ENCODE measurements at places on chromosomes 6 and 20.

DNA sequence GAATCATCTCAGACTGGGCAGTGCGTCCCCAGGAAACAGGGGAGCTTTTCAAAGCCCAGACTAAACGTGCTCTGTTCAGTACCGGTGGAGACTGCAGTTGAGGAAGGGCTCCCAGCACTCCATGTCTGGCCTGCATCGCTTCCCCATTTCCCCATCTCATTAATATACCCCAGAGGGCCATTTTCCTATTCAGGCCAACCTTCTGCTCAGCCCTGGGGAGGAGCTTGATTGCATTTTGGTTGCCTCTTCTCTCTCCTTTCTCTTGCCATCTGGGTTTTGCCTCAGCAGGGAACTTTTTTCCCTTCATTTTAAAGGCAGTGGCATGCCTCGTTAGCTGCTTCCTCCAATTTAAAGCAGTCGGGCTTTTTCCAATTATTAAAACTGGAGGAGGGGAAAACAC lies 394.3 kb upstream of the SOX4 start:
- DNase-seq: no peak

DNA sequence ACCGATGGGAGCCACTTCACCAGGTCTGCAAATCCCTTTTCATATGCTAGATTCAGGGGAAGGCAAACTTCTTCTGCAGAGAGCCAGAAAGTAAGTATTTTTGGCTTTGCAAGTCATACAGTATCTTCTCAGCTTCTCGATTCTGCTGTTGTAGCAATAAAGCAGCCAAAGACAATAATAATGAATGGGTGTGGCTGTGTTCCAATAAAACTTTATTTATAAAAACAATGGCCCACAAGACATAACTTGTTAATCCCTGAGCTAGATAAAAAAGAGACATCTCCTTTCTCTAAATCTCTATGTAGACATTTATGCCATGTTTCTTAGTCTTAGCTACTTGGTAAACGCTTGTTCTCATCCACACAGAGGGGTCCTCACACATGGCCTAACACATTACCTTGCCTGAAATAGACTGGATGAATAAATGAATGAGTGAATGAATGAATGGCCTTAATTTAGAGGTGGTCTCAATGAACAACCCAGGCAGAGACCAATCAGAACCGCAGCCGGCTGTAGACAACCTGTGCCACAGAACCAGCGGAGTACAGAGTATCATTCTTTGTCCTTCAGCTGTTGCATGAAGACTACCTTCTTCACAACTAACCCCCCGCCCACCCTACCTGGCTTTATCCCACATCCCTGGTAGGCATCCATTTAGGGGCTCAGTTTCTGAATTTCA lies 13.5 kb upstream of the PREX1 start:
- no peak for DNase-seq

DNA sequence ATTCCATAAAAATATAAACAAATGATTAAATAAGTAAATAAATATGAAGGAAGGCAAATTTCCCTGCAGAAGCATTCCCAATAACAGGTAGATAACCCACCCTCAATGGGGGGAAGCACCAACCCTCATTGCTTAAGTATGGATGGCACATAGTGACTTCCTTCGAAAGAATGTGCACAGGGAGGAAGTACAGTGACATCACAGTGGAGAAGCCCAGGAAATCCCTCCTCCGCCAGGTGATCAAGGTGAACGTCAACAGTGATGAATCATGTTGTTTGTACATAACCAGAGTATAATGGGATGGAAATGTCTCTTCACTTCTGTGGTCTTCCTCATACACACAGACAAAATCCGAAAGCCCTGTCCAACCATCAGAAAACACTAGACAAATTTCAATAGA lies 267.9 kb downstream of the THBS2 start:
- DNase-seq: no peak

GRCh38 chr20:43721429-43722152 lies 5.2 kb downstream of the GTSF1L start:
- peak; percentile 19 for DNase-seq

Measured in activated CD4-positive, alpha-beta T cell treated with anti-CD3 and anti-CD28 coated beads, Interleukin-2, Interleukin-6, amounts not matched to agents 100 ng/mL and 50 ng/mL, durations not matched to agents 16 hours and 8 hours (primary cell).